ENCODE measurements at places on chromosomes 6 and 20.

- no peak for DNase-seq
These were observed 344.7 kb downstream of the CDC5L start for GRCh38 chr6:44732243-44732642.

GRCh38 chr6:85419046-85419759 lies 30.7 kb upstream of the NT5E start:
- no peak for DNase-seq

- no peak for DNase-seq
These were observed 161.2 kb upstream of the OGFRL1 start for GRCh38 chr6:71127374-71127773.

GRCh38 chr6:170108456-170108855 lies 182.4 kb downstream of the DLL1 start:
- no peak for DNase-seq

- DNase-seq: no peak
These were observed 283.4 kb downstream of the TBC1D7 start for GRCh38 chr6:13044896-13045295.
